ENCODE measurements at places on chromosomes 12 and 14. TPM values are rescaled to one million over a fixed set of nuclear protein-coding genes. Genes with fewer than 3 reads are reported as not detected.

PLEKHA5 gene
- 25.3 TPM for total RNA-seq

ARF6 gene
- 89.0 TPM for total RNA-seq

MYO1H gene
- 0.20 TPM for total RNA-seq

GRCh38 chr14:85579942-85580341, 50.0 kb downstream of the FLRT2 start:
- no peaks in the 10 kb centered on the region for H3K4me1 ChIP-seq
- no peaks in the 10 kb centered on the region for H3K36me3 ChIP-seq
- no peaks in the 10 kb centered on the region for H3K27me3 ChIP-seq

- H3K27me3 ChIP-seq, result no peaks in the 10 kb centered on the region
- no peak overlapping the region for H3K27ac ChIP-seq
- DNase-seq, result no peak
- H3K4me1 ChIP-seq, result no peaks in the 10 kb centered on the region
- no peaks in the 10 kb centered on the region for H3K36me3 ChIP-seq
These were observed 180.6 kb downstream of the TMEM132D start for GRCh38 chr12:129723260-129723659.

GRCh38 chr14:42110167-42110566, 503.5 kb downstream of the LRFN5 start:
- DNase-seq, result no peak
- H3K36me3 ChIP-seq, result no peaks in the 10 kb centered on the region
- H3K4me3 ChIP-seq, result no peak overlapping the region

DNA sequence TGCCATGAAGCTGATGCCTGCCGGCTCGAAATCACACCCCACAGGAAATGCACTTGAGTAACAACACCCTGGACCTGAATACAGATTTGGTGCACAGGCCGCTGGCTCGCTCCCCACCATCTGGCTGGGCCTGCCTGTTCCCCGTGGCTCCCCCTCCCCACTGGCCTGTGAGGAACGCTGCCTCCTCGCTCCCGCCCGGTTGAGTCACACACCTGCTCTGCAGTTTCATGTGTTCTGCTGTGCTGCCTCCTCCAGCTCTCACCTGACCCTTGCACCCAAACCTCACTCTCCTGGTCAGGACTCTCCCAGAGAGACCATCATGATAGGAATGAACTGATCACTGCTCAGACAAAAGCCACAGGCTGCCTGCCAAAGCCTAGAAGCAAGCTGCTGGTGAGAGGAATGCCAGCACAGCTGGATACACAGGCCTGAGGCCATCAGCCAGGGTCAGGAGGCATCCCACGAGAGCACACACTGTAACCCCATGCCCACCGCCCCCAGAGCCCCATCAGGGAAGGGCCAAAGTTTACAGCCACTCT, 3.8 kb upstream of the SIVA1 start:
- no peak overlapping the region for H3K27ac ChIP-seq
- DNase-seq, result no peak
- no peaks in the 10 kb centered on the region for H3K27me3 ChIP-seq

All from left lung (tissue), 14 donors.